NCI-H226 (cell line): ENCODE measurements at places on chromosomes 1 and 21.

- DNase-seq, result peak; percentile 79
These were observed 3.3 kb upstream of the COL8A2 start for GRCh38 chr1:36128126-36128904.

DNA sequence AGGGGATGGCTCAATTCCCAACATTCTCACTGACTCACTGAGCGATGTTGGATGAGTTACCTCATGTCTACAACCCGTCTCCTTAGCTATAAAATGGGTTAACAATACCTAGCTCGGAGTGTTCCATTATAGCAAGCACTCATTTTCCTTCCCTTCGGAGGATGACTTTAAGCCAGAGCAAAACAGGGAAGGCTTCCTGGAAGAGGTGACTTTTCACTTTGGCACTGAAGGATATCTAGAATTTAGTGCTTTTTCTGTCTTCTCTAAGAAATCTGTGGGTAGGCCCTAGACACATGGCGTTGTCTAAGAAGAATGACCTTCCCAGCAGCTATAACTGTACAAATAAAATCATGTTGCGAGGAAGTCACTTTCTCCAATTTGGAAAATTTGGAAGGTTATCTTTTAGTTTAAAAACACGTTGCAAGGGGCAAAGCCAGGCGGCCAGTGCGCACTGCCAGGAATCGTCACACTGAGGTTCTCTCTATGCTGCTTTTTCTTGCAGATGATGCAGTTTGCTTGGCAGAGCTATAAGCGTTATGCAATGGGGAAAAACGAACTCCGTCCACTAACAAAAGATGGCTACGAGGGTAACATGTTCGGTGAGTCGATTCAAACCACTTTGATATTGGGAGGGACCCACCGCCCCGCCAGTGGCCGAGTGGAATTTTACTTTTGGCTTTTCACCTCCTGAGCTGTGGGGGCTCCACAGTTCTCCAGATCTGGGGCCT, 69.5 kb downstream of the MAN1C1 start:
- no peak for DNase-seq

DNA sequence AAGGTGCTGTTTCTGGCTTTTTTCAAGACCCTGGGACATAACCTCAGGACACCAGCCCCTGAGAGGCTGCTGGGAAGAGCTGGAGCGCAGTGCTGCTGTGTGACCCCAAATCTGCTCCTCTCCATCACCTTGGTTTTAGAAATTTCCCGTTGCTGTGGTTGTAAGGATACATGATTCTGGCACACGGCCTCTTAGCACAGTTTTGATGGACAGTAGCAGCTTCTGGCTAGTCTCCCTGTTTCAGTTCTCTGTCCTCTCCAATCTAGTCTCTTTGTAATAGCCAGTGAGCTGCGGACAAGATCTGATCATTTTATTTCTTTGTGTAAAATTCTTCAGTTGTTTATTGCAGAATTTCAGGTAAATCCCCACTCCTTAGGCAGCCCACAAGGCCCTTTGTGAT, 3.1 kb downstream of the CLIC6 start:
- DNase-seq, result no peak

DNA sequence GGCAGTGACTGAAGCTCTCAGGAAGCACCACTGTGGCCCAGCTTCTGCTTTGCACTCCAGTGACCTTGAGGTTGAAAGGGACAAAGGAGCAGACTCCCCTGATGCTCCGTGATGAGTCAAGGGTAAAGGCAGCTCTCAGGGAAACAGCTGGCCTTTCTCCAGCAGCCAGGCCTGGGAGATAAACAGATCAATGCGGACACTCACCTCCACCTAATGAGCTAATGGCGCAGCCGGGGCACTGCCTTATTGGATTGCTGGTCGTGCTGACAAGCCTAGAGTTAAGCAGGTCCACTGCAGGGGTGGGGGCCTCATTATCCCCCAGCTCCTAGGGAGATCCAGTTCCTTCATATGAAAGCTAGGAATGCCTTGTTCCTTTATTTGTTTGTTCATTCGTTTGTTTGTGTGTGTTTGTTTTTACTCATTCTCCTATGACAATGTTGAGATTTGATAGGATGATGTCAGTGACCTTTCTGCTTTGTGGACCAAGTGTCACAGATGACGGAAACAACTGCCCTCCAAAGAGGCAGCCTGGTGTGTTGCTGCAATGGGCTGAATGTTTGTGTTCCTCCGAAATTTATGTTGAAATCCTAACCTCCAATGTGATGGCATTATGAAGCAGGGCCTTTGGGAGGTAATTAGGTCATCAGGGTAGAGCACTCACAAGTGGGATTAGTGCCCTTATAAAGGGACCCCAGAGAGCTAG, 141.4 kb upstream of the BEND5 start:
- DNase-seq, result no peak

GRCh38 chr1:231553320-231553719, 24.9 kb downstream of the TSNAX start:
- DNase-seq, result no peak

- peak; percentile 9 for DNase-seq
These were observed 9.5 kb downstream of the MTHFR start for GRCh38 chr1:11796036-11796828.

DNA sequence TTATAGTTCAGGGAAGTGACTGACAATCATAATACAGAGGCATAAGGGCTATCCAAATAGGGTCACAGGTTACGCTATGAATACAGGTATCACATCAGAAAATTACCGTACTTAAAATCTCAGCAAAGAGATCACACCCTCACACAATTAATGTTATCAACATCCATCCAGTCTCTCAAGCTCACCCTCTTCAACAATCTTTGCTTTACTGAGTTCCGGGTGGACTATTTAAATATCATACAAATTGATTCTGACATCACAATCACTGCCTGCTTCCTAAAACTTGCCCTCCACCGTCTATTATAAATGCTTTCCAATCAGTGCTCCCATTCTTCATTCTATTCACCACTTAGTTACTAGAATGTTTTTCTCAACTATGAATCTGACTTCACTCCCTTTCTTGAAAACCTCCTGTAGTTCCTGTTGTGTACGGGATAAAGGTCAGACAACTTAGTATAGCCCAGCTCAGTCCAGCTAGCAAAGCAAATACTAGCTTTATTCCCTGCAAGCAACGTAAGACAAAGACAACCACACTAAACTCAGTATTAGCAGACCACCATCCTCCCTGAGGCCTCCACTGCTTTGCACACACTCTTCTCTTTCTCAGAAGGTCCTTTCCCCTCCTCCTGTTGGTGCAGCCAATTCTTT, 398.7 kb downstream of the SMYD3 start:
- DNase-seq, result no peak

DNA sequence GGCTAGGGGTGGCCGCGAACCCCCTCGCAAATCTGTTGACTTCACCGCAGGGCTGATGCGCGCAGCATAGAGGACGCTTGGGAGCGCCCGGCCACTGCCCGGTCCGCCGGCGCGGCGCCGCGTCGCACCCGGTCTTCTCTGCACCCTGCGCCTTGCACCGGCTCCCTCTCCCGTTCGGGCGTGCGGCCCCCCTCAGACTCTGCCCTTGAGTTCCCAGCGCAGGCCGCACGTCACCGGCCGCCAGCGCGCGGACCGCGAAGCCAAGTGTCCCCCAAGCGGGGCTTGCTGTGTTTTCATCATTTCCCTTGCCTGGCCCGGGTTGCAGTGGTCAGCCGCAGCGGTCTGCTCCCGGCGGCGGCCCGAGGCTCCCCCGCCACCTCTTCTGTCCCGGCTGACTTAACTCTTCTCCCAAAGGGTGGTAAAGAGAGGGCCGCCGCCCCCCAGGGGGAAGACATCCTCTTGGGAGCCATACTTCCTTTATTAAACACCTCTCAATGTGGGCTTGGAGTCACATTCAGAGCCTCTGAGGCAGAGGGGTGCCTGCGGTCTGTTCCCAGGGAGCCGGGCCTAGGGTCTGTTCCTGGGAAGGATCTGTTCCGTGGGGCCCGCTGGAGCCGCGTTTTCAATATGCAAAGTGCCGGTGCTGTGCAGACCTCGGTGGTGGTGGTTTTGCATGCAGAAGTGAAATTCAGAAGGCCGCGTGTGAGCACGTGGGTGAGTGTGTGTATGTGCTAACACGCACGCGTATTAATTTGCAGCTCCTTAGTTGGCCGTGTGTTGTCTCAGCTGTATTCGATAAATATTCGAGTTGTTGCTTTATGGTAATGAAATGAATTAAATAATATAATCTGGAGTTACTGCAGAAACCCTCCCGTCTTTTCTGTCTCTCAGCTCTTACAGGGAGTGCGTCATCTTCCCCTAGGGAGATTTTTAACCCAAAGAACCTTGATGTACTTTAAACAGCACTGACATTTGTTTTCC, 17.6 kb downstream of the PBX1 start:
- no peak for DNase-seq

- no peak for DNase-seq
These were observed 78.7 kb downstream of the DHRS3 start for GRCh38 chr1:12539320-12539704.

- no peak for DNase-seq
These were observed 29.5 kb upstream of the LAMC1 start for GRCh38 chr1:182993746-182994145.

DNA sequence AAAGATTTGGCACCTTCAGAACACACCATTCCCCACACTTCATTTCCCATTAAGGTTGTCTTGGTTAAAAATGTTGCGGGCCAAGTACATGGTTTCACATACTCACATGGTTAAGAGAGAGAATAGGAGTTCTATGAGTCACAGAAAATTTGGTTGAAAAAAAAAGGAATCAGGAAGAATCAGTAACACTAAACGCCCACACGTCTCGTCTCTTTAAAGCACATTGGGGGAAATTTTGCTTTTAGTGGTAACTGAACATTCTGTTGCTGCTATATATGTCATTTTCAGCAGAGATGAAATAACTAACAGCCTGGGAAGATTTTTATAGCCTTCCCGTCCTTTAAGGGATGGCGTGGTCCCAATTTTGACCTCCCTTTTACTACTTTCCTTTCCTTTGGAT, 132.9 kb upstream of the ERG start:
- DNase-seq, result no peak

GRCh38 chr21:34724857-34725195, 56.0 kb downstream of the CLIC6 start:
- no peak for DNase-seq

DNA sequence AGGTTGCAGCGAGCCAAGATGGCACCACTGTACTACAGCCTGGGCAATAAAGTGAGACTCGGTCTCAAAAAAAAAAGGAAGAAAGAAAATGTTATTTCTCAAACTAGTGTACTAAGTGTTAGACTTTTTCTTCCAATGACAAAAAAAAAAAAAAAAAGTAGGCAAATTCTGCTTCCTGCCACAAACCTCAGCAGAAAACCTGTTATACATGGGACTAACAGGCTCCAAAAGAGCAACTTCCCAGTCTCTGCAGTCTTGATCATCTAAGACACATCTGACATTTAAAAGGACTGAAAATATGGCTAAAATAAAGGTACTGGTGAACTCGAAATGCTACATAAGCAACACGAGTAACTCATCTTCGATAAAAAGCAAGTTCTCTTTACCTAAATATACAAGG, 59.6 kb downstream of the HSF2BP start:
- DNase-seq, result no peak

- DNase-seq, result no peak
These were observed 20.6 kb upstream of the PROK1 start for GRCh38 chr1:110430366-110430765.

DNA sequence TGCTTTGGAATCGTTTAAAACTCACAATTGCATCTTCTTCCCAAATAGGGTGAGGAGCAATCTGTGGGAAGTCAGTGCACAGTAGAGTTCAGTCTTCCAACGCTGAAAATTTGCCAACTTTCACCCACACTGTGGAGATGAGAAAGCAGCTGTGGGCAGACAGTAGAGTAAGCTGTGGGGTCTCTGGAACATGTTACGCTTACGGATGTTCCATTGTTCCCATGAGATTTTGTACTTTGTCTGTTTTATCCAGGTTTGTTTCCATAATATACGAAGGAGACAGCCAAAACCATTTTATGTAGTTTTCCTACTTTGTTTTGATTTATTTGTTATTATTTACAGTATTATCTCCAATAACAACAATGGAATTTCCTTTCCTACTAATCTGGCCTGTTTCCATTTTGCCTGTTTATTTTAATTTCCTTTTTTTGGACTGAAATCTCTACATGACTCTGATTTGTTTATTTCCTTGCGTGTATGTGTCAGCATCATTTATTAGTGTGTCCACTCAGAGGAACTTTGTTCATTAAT, 65.1 kb upstream of the RGL1 start:
- DNase-seq, result no peak

- no peak for DNase-seq
These were observed 515.1 kb downstream of the OMA1 start for GRCh38 chr1:58031416-58031815.

DNA sequence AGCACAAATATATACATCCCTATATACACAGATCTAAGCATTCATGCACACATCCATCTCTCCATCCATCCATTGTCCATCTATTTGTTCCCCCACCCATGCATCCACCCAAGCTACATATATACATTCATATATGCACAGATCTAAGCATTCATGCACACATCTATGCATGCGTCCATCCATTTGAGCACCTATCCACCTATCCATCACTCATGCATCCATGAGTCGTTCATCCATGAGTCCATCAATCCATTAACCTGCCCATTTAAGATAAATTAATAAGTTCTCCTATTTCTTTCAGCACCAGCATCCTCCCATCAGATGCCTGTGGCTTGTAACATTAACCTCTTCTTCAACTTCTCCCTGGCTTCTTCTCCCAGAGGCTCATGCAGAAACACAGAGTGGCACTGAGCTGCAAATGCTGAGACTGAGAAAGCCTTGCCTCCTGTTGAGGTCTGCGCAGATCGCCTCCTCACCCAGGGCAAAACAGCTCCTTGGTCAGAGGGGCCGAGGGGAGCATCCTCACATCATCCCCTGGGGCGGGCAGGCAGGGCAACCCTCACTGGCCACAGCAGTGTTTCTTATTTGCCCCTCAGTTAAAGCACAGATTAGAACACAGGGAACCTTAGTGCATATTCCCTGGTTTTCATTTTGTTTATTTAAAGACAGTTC, 17.4 kb upstream of the PDE9A start:
- DNase-seq, result no peak

DNA sequence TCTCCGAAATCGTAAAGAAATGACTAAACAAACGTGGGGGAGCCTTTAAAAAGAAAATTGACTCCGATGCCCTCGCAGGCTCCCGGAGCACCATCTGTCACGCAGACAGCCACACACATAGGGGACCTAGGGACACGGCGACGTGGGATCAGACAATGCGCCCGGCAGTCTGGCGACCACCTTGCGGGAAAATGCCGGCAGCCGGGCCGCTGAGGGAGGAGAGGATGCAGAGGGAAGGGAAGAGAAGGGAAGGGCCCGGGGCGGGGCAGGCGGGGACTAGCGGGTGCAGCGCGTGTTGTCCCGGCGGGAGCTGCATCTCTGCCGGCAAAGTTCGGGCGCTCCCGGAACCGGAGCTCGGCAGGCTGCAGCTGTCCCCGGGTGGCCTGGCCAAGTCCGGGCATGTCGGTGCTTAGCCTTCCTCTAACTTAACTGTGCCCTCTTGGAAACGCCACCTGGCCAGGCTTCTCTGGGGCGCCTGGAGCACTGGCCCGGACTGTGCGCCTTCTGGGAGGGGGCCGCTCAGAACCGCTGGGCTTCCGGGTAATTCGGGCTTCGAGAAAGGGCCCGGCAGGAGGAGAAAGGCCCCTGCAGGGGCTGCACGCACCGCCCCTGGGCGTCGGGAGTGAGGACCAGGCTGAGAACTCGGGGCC, 1.8 kb downstream of the NHLH2 start:
- DNase-seq, result no peak
